ENCODE measurements at places on chromosomes 7 and 10. TPM values are rescaled to one million over a fixed set of nuclear protein-coding genes. Genes with fewer than 3 reads are reported as not detected.

DNA sequence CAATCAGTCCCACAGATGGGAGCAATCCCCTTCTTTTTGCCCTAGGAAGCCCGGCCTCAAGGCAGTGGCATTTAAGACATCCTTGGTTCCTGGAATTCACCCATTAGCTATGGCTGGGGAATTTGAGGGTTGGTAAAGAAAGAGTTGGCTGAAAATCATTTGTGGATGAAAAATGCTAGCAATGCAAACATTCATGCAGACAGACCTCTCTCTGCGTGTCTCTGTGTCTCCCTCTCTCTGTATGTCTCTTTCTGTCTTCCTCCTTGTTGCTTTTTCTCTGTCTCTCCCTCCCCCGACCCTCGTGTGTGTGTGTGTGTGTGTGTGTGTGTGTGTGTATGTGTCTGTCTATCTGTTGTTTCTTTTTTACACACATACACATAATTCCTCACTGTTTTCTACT, 19.4 kb downstream of the LDB3 start:
- peaks cover 21% of the 10 kb centered on the region for H3K27me3 ChIP-seq
- H3K27ac ChIP-seq: no peak overlapping the region
- H3K4me1 ChIP-seq: peaks cover 6% of the 10 kb centered on the region
- no peak overlapping the region for H3K4me3 ChIP-seq

DNA sequence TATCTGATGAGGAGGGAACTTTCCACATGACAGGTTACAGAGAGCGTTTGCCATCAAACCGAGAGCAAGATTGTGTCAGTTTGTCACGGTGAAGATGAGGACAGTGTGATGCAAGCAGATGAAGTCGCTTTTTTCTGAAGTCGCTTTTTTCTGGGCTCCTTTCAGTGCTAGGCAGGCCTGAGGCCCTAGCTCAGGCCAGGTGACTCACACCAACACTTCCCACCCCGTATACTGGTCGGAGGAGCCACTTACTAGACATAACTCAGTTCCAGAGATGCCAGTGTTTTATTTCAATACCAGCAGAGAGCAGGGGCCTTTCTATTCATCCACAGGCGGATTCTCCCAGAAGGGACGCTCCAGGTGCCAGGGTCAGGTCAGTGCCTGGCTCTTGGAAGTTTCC, 58.9 kb downstream of the SFMBT2 start:
- H3K27ac ChIP-seq: no peak overlapping the region
- H3K27me3 ChIP-seq: no peaks in the 10 kb centered on the region
- no peaks in the 10 kb centered on the region for H3K4me1 ChIP-seq
- no peak overlapping the region for H3K4me3 ChIP-seq

The ITPRID1 gene
- total RNA-seq: not detected

GRCh38 chr7:55307123-55307916, 57.8 kb upstream of the LANCL2 start:
- no peaks in the 10 kb centered on the region for H3K27me3 ChIP-seq
